ENCODE measurements at places on chromosomes 4 and X.

- DNase-seq = no peak
These were observed 177.8 kb upstream of the ATP6AP2 start for GRCh38 chrX:40402831-40403533.

GRCh38 chr4:1841201-1841886, 14.6 kb downstream of the LETM1 start:
- DNase-seq = no peak

DNA sequence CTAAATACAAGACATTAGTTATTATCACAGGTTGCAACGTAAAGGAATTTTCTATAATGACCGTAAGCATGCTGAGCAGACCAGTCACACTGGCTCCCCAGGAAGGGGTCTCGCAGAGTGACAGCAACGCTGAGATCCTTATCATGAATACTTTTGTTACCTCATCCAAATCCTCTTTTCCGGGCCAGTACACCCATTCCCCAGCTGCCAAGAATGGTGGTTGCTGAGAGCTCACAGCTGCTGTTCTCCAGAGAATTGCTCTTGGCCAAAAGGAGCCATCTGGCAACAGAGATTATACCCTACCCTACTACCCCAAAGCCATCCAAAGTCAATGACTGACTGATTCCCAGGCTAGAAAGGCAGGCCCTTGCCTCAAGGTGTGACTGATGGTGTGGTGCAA, 91.6 kb downstream of the FUNDC1 start:
- no peak for DNase-seq

DNA sequence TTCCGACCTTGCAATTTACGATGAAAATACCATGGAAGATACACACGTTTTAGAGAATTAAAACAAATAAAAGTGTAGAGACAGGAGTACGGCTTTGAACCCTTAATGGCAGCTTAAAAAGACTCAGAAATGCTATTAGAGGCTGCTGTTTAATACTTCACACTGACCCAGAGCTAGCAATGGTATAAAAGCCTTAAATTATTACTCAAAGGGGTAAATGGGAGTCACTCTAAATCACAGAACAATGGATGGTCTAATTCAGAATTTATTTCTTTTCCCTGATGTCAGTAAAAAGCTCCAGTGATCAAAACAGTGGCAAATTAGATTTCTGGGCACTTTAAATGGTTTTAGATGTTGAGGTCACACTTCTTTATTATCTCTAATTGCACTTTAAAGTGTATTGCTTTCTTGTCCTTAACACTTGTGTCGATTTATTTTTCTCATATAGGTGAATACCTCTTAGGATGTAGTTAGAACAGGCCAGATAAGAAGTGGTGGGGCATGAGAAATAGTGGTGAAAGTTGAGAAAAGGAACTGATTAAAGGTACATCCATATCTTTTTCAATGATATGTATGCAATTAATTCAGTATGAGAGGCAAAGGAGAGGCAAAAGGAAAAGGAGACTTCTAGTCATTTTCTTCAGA, 252.4 kb upstream of the ANKRD50 start:
- no peak for DNase-seq

- no peak for DNase-seq
These were observed 21.9 kb upstream of the EMCN start for GRCh38 chr4:100539706-100540105.
